ENCODE measurements at places on chromosomes 2 and 18.

DNA sequence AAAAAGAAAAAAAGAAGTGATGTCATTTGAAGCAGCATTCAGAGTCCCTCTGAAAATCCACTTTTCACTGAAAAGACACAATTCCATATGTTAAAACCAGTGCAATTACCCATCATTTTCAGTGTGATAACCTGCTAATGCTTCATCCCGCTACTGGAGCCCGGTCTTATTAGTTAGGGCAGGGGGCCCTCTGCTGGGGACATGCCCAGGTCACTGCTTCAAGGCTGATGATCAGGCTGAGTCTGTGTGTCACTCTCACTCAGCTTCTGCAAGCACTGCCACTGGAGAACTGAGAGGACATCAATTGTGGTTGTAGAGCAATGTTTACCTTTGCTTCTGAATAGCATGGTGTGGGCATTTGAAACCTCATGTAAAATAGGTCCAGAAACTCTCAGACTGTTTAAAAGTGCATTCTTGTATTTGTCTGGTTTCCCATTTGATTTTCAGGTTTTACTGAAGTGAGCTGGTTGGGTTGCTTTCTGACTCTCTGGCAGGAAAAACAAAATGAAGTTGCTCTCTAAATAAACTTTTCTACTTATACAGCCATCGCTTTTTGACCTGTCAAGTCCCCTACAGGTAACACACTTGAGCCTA, 49.2 kb upstream of the NXPH2 start:
- DNase-seq = peak; percentile 7

GRCh38 chr2:11667194-11667593, 2.8 kb downstream of the NTSR2 start:
- no peak for DNase-seq

GRCh38 chr2:136638193-136638592, 127.2 kb upstream of the THSD7B start:
- DNase-seq = no peak

DNA sequence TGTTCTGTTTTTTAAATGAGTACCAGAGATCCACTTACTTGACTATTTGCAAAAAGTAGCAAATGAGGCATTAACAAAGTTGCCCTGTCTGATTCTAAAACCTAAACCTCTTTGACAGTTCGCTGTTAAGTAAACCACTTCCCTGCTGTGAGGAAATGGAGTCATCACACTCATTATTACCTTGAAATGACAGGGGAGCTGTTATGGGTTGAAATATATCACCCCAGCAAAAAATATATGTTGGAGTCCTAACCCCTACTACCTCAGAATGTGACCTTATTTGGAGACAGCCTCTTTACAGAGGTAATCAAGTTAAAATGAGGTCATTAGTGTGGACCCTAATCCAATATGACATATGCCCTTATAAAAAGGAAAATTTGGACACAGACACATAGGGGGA, 36.1 kb downstream of the DHRS9 start:
- DNase-seq = no peak

DNA sequence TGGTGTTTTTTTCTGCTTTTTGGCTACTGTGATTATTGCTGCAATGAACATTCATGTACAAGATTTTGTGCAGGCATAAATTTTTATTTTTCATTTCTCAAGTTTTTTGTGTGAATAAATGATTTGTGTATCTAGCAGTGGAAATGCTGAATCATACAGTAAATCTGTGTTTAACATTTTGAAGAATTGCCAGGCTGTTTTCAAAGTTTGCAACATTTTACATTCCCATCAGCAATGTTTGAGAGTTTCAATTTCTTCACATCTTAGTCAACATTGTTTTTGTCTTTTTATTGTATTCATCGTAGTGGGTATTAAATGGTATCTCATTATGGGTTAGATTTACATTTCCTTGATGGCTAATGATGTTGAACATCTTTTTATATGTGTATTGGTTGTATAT, 98.8 kb upstream of the RBMS1 start:
- DNase-seq = no peak

GRCh38 chr2:199727801-199728200, 123.2 kb downstream of the FTCDNL1 start:
- no peak for DNase-seq
